Osteoblast (primary cell): ENCODE measurements at places on chromosomes 3 and 15. TPM values are rescaled to one million over a fixed set of nuclear protein-coding genes. Genes with fewer than 3 reads are reported as not detected.

DNA sequence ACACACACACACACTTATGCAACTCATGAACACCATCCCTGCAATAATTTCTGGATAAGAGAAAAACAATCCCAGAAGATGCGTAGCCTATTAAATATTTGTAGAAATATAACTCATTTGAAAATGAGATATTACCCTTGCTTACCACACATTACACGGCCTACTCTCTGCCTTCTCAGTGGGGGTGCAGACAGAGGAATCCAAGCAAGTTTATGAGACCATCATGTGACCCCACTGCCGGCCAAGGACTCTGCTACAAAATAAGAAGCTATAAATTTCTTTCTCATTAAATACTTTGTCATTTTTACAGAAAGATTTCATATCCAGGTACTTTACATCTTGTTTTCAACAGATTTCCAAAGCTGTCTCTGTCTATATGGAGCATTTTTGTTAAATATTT lies 286.3 kb downstream of the ZNF385D start:
- no peaks in the 10 kb centered on the region for H3K27me3 ChIP-seq
- no peaks in the 10 kb centered on the region for H3K36me3 ChIP-seq
- no peak for DNase-seq
- H3K4me1 ChIP-seq: no peaks in the 10 kb centered on the region
- no peak overlapping the region for H3K27ac ChIP-seq

GRCh38 chr3:138347960-138348753 lies at the start of gene MRAS:
MRAS (plus strand) TSS chr3:138348579; CDS start chr3:138372884, 24,305 bp downstream.
- peak within 1 kb of the TSS; percentile 78 for H3K27ac ChIP-seq
- peak; percentile 96 for DNase-seq
- H3K4me3 ChIP-seq: peak within 1 kb of the TSS; percentile 85

- H3K36me3 ChIP-seq: no peaks in the 10 kb centered on the region
- H3K27ac ChIP-seq: no peak overlapping the region
- DNase-seq: no peak
- no peak overlapping the region for H3K4me3 ChIP-seq
- no peaks in the 10 kb centered on the region for H3K27me3 ChIP-seq
- no peaks in the 10 kb centered on the region for H3K4me1 ChIP-seq
Observed at GRCh38 chr3:169627073-169627472, 36.4 kb downstream of the MECOM start.

GRCh38 chr15:56495533-56495932 lies 30.6 kb upstream of the MNS1 start:
- no peaks in the 10 kb centered on the region for H3K4me1 ChIP-seq
- no peak for DNase-seq
- H3K4me3 ChIP-seq: no peak overlapping the region
- H3K27ac ChIP-seq: no peak overlapping the region
- H3K36me3 ChIP-seq: no peaks in the 10 kb centered on the region

HCLS1 gene
- total RNA-seq: 2.9 and 4.1 TPM in 2 replicates
